ENCODE measurements at places on chromosomes 16 and 17.

DNA sequence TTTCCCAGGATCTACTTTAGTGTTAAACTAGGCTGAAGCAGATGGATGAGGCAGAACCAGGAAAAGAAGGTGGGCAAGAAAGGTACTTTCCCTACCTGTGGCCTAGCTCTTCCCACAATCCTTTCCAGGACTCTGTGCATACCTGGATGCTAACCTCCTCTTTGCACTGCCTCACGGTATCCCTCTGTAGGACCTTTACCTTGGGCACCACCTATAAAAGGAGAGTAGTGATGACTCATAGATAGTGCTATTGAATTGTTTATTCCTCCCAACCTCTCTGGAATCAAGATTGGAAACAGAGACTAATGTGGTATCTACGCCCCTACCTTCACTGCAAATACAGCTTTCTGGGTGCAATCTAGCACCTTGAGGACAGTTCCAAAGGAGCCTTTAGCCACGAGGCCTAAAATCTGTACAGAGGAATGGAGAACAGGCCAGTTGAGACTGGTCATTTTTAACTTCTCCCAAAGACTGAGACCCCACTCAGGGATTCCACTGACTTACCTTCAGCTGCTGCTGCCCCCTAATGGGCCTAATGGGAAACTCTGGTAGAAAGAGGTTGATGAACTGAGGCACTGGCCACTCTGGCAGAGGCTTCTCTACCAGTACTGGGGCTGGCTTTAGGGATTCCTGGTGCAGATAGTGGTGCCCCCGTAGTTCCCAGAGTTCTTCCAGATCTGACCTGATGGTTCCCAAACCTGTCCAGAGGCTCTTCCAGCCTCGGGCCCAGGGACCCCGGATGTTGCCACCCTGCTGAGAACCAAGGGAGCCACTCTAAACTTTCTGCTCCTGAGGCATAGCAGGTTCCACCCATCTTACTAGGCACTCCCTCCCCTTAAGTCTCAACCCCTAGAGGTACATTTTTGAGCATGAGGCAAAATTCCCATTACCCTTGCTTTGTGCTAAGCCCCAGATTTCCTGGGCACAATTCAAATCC, 781 bp downstream of the RSKR start:
- DNase-seq = peak; percentile 72

- DNase-seq = no peak
Observed at GRCh38 chr16:68475071-68475470, 26.8 kb upstream of the SMPD3 start.

DNA sequence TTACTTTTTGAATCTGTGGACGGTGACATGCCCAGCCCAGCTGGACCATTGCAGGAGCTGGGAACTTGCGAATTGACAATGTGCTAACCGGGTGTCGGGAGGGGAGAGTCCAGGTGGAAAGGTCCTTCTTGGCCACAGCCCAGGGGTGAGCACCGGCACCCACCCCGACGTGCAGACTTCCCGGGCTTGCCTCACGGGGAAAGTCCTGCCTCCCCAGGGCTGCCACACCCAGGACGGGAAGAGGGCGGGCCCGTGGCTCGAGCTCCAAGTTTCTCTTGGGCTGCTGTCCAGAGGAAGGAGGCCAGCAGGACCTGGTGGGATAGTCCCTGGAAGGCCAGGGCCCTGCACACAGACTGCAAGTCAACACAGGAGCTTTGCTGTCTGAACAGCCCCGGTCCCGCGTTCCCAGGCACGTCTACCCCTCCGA, 17.7 kb downstream of the CARD14 start:
- DNase-seq = no peak

DNA sequence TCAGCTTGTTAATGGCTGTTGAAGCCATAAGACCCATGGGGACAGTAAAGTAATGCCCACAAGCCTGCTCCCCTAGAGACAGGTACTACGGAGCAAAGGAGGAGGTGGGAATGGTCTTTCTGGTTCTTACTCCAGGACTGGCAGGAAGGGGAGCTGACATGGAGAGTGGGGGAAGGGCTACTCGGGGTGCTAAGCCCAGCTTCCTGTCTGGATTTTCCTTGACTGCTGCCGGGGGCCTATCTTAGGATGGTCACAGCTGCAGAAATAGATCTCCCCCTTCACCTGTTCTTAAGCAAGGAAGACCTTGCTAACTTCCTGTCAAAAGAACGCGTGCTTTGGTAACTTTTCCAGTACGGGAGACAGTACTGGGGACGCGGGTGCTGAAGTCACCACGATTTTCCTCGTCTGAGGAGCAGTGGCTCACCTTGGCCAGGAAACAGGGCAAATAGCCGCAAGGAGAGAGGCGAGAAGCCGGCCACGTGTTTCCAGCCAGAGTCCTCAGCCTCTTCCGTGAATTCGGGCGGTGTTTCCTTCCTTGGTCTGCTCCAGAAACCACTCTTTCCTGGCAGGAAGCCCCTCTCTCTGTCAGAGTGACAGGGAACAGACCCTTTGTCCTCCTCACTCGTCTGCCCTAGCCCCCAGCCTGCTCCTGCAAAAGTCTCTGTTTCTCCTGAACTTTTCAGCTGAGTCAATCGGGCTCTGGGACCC, 656 bp upstream of the PRR29 start:
- no peak for DNase-seq

GRCh38 chr17:78647032-78647431, 69.8 kb upstream of the DNAH17 start:
- DNase-seq = no peak

GRCh38 chr17:41914358-41914766, 4.4 kb downstream of the ACLY start:
- no peak for DNase-seq

DNA sequence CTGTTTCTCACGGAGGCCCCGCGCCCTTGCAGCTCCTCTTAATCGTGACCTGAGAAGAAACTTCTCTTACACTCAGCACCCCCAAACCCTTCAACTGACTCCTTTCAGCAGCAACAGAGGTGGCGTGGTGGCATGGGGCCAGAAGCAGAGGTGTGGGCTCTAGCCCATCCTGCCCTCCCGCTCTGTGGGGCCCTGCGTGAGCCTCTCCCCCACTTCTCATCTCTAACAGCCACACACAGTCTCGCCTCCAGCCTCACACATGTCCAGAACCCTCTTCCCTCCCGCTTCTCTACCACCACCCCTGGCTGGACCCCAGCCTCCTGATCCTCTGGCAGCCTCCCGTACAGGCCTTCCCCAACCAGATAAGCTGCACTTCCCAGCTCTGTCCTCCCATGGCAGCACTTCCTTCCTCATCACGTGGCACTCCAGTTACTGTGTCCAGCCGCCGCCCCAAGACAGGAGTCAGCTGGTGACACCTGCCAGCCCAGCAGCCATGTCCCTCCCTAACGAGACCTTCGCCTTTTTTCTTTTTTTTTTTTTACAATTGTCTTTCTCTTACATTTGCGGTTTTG, 30.5 kb downstream of the NSMCE1 start:
- DNase-seq = no peak

- no peak for DNase-seq
Observed at GRCh38 chr17:2901582-2901981, 105.3 kb downstream of the RAP1GAP2 start.

All from ecto neural progenitor cell (in vitro differentiated cells).